ENCODE measurements at places on chromosomes 6 and 20. TPM values are rescaled to one million over a fixed set of nuclear protein-coding genes. Genes with fewer than 3 reads are reported as not detected.

TNFAIP3 gene
- total RNA-seq: 3.4 TPM

MYB gene
- 0.45 TPM for total RNA-seq

GTSF1L gene
- total RNA-seq: not detected

TXNDC5 gene
- total RNA-seq: 314 TPM

TINAG gene
- not detected for total RNA-seq

DSE gene
- 22.4 TPM for total RNA-seq

PTK6 gene
- not detected for total RNA-seq

TMEM200A gene
- 3.4 TPM for total RNA-seq

MCHR2 gene
- total RNA-seq: not detected

SLC17A1 gene
- not detected for total RNA-seq

SLPI gene
- not detected for total RNA-seq

RIMS1 gene
- total RNA-seq: under 0.01 TPM

CALHM5 gene
- total RNA-seq: 1.5 TPM

MUC22 gene
- total RNA-seq: not detected

RAET1E gene
- not detected for total RNA-seq

TFAP2D gene
- not detected for total RNA-seq

TAF11 gene
- total RNA-seq: 26.4 TPM

C6orf132 gene
- total RNA-seq: 5.9 TPM

FBXL4 gene
- 9.2 TPM for total RNA-seq

COL11A2 gene
- 1.2 TPM for total RNA-seq

DNPH1 gene
- 74.8 TPM for total RNA-seq

SEMG2 gene
- total RNA-seq: not detected

CEP162 gene
- 3.5 TPM for total RNA-seq

LGSN gene
- not detected for total RNA-seq

WFDC2 gene
- not detected for total RNA-seq

BTN1A1 gene
- total RNA-seq: not detected

ARFGEF3 gene
- under 0.01 TPM for total RNA-seq

COL20A1 gene
- not detected for total RNA-seq

SAPCD1 gene
- total RNA-seq: 5.8 TPM

VGLL2 gene
- not detected for total RNA-seq

DLK2 gene
- total RNA-seq: 1.0 TPM

TTK gene
- 43.0 TPM for total RNA-seq

BMP7 gene
- total RNA-seq: not detected

SYNDIG1 gene
- not detected for total RNA-seq

PTCRA gene
- total RNA-seq: not detected

PROKR2 gene
- not detected for total RNA-seq

NDUFAF4 gene
- 10.4 TPM for total RNA-seq

RIPPLY2 gene
- total RNA-seq: 0.74 TPM

SMLR1 gene
- not detected for total RNA-seq

BCLAF1 gene
- 46.8 TPM for total RNA-seq

OR2H1 gene
- not detected for total RNA-seq

NKAIN2 gene
- not detected for total RNA-seq

SNAP91 gene
- total RNA-seq: 0.15 TPM

DUSP15 gene
- not detected for total RNA-seq

Data from bronchus fibroblast of lung (primary cell).